ENCODE measurements at places on chromosomes 16 and 17.

GRCh38 chr16:12311309-12311708 lies 334.8 kb downstream of the SNX29 start:
- no peak for DNase-seq

- DNase-seq, result no peak
These were observed 33.1 kb upstream of the AKAP1 start for GRCh38 chr17:57051886-57052361.

DNA sequence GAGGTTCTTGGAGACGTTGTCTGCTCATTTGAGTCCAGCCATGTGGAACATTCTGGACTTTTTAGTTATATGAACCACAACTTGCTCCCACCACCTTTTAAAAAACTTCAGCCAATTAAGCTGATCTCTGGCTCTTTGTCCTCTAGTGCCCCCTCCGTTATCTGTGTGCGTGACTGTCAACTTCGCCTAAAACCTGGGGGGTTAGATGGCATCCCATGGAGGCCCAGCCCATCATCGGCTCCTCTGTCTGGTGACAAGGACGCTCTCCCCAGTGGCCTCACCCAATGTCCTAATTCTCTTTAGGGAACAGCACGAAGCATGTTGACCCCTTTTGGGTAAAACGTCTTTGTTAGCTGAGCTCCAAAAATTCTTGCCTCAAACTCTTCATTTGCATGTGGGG lies 341.0 kb upstream of the TNRC6C start:
- DNase-seq, result no peak

GRCh38 chr16:20153444-20153843 lies 79.8 kb upstream of the GPR139 start:
- DNase-seq, result no peak

DNA sequence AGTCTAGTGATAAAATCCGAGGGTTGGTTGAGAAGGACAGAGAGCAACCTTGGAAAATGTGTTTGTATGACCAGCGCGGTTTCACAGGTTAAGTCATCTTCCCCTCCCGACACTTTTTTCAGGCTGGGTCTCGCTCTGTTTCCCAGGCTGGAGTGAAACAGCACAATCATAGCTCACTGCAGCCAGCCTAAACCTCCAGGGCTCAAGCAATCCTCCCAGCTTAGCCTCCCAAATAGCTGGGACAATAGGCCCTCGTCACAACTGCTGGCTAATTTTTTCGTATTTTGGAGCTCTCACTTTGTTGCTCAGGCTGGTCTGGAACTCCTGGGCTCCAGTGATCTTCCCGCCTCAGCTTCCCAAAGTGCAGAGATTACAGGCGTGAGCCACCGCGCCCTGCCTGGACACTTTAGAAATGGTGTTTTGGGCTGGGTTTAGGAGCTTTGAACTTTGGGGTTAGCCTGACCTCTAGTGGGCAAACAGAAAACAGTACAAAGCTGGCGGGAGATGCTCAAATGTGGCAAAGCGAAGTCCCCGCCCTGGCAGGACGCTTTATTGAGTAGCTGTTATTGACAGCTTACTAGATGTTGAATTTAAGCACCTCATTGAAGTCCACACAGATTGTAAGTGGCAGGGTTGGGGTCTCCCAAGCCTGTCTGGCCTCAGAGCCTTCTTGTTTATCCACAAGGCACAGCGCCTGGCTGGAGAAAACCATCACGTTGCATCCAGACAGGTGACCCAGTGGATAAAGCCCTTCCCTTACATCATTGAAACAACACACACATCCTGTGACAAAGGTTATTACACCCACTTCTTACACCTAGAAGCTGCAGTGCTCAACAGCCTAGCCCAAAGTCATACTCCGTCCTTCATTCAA lies 34.7 kb upstream of the RBBP6 start:
- DNase-seq, result peak; percentile 21

- no peak for DNase-seq
These were observed 563 bp downstream of the METRNL start for GRCh38 chr17:83079766-83080578.

GRCh38 chr17:10072556-10073425 lies 125.6 kb downstream of the GAS7 start:
- DNase-seq, result no peak

- no peak for DNase-seq
These were observed 60.1 kb upstream of the WSB1 start for GRCh38 chr17:27233776-27234175.

DNA sequence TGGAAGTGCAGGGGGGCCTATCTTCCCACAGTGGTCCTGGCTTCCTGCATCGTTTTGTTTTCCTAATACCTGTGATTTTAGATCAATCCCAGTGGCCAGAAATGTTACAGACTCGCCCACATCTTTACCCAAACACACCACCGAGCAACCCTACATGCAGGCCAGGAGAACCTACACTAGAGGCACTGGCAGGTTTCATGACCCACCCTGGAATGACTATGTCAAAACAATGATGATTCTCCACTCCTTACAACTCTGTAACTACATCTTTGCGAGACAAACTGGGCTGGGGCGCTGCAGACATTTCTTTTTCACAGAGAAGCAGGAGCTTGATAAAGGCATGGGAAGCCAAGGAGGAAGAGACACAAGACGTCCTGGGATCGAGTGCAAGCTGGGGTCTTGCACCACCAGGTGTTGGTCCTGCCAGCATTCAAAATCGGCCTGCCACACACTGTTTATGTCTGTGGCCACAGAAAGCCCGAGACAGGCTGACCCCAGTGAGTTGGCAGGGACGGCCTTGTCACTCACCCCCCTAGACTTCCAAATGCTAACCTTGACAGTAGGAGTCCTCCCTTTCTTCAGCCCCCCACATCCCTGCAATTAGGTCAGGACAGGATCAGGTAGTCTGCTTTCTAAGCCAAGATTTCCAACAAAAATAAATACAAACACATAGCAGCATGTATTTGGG lies 32.5 kb downstream of the UBE2O start:
- no peak for DNase-seq

DNA sequence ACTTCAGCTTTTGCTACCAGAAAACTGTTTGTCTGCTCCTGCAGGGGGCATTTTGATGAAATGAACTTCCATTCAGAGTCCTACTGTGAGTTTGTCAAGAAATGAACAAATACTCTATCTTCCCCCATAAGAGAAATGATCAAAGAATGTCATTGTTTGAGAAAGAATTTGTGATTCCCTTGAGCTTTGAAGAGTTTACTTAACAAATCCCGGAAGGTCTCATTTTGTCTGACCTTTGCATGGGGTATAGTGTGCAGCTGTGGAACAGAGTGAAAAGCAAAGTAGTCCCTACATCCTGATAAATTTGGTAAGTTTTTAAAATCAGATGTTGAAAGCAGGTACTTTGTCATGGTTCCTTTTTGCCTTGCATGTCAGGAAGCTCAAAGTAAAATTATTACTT lies 178.0 kb downstream of the ABCC12 start:
- no peak for DNase-seq

GRCh38 chr16:64478252-64478906 lies 643.5 kb downstream of the CDH11 start:
- DNase-seq, result no peak

DNA sequence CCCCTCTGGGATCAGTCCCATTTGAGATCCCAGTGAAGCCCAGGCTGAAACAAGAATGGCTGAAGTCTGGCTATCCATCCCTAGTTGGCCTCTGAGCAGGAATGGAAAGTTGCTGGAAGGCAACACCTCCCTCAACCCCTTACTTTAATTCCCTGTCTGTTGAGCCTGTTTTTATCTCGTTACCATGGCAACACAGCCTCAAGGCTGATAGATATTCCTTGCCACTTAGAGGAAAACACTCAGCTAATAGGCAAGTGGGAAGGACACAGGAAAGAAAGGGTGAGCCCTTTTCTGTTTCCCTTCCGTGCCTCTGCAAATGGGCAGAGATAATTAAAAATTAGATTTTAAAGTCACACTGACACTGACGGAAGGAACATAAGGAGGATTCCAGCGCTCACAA lies 75.5 kb upstream of the CLEC3A start:
- DNase-seq, result no peak

DNA sequence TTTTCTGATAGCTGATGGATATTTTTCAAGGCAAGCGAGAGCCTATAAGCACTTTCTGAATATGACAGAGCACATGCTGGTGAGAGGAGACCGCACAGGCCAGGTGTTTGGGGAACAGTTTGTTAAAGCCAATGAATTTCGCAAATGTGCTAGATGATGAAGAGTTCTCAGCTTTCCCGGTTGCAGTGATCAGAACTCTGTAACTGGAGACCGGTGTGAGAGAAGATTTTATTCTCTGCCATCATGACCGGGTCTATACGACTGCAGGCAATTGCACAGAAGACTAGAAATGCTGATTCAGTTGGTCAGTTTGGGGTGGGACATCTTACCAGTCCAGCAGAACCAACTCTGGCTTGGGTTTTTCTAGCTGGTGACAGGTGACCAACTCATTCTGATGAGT lies 25.4 kb downstream of the SMTNL2 start:
- DNase-seq, result no peak

DNA sequence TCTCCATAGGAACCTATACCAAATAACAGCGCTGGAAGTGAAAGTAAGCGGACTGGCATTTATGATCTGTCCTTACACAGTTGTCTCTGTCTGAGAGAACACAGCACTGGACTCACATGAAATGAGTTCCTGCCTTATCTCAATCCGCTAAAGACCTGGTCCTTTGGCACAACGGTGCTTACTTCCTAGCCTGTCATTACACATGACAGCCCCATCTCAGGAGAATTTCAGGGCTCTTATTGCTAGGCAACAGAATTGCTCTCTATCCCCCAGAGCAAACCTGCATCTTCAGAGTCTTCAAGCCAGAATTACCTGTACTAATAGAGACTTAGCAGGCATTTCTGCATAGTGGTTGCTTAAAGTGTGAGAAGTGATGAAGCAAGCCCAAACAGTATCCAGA lies 4.3 kb downstream of the KCNJ2 start:
- no peak for DNase-seq
